Left ventricle myocardium inferior (tissue), 1 donor: ENCODE measurements at places on chromosomes 3 and 15.
A peak's percentile ranks its signal among the peaks of the same experiment; 100 is the strongest.

GRCh38 chr3:30643763-30644462, 37.5 kb downstream of the TGFBR2 start:
- no peak for DNase-seq

DNA sequence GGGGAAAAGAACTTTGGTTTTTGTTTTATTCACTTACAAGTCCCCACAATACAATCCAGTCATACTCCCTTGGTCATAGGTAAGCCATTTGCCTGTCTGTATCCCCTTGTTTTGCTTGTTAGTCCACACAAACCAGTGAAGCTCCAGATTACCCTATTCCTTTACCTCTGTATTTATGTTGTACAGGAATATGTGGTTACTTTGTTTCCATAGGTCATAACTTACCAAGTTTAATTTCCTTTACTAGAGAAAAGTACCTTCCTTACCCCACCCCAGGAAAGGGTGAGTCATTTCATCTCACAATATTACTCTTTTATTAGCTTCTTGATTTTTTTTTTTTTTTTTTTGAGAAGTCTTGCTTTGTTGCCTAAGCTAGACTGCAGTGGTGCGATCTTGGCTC, 113.4 kb upstream of the LRRFIP2 start:
- no peak for DNase-seq

GRCh38 chr15:87083201-87083600, 1003.5 kb downstream of the AGBL1 start:
- no peak for DNase-seq

DNA sequence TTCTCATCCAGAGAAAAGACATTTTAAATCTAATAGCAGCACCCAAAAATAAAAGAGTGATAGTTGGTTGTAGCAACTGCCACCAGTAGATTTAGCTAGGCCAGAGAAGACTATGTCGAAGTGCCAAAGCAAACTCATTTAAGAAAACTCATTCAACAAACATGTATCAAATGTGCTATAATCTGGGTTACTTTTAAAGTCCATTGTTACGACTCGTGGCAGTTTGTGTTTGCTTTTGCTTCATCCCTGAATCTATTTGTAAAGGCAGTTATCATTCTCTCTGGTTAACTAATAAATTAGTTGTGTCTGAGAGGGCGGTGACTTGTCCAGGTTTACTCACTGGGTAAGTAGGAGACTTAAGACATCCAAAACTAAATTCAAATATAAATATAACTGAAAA, 159.4 kb downstream of the ZIC4 start:
- DNase-seq, result no peak

DNA sequence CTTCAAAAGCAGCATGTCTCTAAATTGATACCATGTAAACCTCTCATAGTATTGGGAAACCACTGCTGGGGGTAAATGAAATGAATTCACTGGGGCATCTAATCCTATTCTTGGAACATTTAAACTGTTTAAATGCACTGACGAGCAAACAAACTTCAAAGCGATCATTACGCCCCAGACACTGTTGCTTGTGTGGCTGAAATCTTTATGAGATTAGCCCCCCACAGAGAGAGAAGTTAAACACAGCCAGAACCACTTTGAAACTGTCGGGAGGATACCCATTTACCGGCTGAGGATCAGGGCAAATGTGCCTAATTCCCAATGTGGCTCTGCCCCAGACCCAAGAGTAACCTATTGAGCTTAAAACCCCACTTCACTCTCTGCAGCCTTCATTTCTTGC, 308.4 kb upstream of the CDIN1 start:
- no peak for DNase-seq

DNA sequence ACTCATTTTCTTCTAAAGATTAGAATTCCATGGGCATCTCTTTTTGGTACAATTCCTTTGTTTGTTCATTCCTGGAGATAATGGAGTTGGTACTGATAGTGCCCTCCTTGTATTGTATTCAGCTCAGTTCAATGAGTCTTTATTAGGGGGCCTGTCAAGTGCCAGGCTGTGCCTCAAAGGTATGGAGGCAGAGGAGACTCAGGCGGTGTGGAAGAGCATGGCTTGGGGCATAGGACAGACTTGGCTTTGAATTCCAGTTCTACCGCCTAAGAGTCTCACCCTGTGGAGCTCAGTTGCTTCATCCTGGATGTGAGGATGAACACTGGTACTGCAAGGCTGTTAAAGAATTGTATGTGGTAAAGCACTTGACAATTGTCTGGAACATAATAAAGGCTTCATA, 196.6 kb upstream of the IL12A start:
- DNase-seq, result no peak

GRCh38 chr15:65630760-65631159, 9.0 kb downstream of the SLC24A1 start:
- no peak for DNase-seq

DNA sequence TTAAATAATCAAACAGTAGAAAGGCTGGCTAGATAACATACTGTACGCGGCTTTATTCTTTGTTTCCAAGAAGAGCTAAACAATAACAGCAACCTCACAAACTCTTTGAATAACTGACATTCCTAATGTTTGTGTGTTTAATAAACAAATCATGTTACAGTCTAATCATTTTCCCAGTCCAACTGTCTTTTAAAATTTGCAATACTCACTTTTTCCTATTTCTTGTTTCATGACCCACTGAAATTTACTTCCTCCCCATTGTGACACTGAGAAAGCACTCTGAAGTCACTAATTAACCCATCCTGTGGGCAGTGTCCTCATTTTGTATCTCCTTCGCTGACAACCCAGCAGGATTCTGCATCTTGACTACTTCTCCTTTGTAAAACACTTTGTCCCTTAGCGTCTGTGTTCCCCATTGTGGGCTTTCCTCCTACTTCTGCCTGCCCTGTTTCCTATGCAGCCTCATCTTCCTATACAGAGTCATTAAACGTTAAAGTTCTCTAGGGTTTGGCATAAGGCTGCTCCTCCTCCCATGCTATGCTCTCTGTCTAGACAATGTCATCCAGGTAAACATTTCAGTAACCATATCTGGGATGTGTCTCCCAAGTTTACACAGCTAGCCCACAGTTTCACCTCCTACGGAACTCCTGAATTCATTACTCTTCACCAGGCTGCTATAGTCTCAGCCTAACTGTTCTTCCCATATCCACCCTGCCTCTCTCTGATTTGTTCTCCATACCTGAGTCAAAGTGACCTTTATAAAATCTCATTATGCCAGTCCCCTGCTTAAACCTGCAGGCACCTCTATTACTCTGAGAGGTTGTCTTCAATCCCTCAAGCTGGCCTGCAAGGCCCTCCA, 148.9 kb downstream of the GREM1 start:
- DNase-seq, result no peak

GRCh38 chr3:122132949-122133540, 50.4 kb upstream of the CASR start:
- DNase-seq, result no peak

DNA sequence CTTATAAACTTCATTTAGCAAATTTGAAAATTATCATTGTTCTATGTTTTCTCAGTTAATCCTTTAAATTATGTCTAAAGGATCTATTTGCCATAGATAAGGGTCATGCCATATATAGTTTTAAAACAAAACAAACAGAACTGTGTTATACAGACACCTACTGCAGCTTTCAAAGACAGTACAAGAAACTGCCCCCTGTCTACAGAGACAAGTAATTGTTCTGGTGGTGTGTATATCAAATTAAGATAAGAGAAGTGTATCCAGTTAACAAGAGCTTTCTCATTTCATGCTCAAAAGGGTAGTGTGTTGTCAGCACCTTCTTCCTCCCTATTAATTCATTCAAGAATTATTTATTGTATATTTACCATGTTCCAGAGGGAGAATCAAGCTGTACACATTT, 201.2 kb downstream of the FMN1 start:
- DNase-seq, result no peak

- no peak for DNase-seq
These were observed 126.2 kb downstream of the GOLIM4 start for GRCh38 chr3:167969548-167969947.

GRCh38 chr3:125434582-125435011, 59.5 kb upstream of the ZNF148 start:
- no peak for DNase-seq

DNA sequence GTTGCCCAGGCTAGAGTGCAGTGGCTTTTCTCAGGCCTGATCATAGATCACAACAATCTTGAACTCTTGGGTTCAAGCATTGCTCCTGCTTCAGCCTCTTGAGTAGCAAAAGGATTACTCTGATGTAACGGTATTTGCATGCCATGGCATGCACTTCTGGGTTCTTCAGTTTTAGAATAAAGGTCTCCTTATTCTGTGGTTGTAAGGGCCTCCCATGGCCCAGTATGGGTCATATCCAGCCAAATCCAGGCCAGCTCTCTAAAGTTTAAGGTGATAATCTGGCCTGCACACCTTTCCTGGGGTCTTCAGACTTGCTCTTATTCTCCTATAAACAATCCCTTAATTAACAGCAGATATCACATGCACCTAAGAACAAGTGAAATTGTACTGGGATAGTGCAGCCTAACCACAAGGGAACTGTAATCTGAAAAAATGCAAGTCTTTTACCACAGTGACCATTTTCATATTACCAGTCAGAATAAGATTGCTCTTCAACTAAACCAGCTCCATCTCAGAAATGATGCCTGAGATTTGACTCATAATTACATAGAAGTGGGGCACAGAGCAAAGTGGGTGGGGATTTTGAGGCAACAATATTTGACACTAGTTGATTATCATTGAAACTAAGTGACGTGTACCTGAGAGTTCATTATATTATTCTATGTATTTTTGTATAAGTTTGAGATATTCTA, 25.4 kb downstream of the COMMD2 start:
- no peak for DNase-seq

DNA sequence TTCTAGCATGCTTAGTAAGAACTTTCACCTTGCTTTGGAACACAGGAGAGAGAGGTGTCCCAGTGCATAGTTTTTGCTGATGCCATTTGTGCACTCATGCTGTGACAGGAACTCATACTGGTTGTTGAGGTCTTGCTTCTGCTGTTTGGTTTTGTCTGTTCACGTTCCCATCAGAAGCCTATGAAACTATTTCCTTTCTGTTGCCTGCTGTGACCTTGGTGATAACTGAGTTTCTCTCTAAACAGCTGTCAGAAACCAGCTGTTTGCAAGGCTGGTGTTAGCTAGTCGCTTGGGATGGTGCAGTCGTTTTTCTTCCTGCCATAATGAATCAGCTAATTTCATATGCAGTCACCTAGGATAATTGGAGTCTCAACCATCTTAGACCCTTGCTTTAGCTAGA, 724.1 kb downstream of the GRM7 start:
- DNase-seq, result no peak

GRCh38 chr3:158700559-158700958, 28.1 kb upstream of the LXN start:
- DNase-seq, result no peak

GRCh38 chr3:46609212-46609721, 3.1 kb upstream of the FAM240A start:
- DNase-seq, result no peak

DNA sequence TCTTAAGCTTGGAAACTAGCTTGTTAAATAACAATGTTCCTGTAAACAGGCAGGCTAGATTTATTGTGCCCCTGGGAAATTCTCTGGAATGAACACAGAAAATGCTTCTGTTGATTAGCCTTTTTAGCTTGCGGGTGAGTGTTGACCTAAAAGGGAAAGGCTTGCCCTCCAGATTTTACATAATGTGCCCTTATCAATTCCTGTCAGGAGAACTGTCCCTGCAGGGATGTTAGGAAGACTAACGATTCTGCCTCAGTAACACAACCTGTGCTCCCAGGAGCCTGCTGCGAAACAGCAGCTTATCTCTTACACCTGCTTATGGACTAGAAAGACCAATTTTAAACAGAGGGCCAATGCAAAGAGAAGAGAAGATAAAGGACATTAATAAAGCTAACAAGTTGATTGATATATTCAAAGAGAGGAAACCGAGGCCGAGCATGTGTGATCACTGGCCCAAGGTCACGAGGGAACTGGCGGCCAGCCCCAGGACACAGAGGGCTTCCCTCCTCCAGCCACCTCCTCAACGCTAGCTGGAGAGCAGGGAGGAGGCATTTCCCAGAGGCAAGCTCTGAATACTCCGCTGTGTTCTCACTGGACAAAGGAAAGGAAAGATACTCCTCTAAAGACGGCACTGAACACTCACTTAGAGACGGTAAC, 48.4 kb upstream of the TJP1 start:
- peak; percentile 62 for DNase-seq

GRCh38 chr3:169041677-169042171, 621.8 kb downstream of the MECOM start:
- DNase-seq, result no peak

DNA sequence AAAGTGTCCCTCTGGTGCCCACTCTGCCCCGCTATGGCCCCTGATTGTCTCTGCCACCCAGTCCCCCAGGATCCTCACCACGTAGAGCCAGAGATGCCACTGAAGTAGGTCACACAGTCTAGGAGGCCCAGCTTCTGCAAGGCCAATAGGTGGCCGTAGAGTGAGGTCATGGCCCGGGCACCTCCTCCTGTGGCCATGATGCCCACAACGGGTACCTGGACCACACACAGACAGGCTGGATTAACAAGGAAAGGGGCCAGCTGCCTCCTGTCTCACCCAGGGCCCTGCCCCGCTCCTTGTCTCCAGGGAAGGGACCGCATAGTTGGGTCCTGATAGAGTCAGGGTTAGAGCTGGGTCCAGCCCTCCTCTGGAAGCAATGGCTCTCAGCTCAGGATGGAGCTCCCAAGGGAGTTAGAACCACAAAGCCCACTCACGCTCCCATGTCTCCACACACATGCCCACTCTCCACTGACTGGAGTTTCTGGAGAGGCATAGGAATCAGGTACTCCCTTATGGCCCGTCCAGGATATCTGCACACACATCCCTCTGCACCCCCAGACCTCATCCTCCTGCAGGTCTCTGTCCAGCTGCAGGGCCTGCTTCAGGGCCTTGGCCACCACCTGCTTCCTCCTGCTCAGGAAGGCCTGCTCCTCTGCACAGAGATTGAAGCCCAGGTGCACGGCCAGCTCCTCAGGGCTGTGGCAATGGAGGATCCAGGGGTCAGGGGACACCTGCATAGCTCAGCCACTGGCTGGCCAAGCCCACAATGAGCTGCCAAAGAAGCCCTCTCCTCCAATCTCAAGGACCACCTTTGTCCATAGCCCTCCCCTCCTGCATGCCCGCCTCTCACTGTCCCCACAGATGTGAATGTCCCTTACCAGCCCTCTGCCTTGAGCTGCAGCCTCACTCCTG, 13.2 kb downstream of the PLA2G4D start:
- DNase-seq, result no peak

- no peak for DNase-seq
These were observed 19.3 kb downstream of the CCNB2 start for GRCh38 chr15:59124261-59124660.

DNA sequence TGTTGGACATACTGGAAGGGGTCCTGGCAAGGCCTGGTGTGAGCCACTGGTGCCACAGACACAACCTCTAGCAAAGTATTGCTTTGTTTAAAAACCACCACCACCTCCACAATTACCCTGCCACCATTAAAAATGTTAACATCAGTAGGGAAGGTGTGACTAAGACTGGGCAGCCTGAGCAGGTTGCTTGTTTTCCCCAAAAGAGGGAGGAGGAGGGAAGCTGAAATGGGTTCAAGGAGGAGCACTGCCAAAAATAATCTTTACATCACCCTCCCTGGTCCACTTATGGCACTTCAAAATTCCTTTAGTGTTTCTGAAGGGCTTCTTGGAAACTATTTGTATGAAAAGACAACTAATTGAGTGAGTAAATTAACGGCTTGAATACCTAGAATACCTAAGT, 99.8 kb upstream of the FGF7 start:
- DNase-seq, result no peak
